Ecto neural progenitor cell (in vitro differentiated cells): ENCODE measurements at places on chromosomes 2 and 18.

- no peak for DNase-seq
Observed at GRCh38 chr2:68753318-68753717, 18.7 kb downstream of the ARHGAP25 start.

- no peak for DNase-seq
Observed at GRCh38 chr2:118050386-118050785, 36.5 kb upstream of the CCDC93 start.

DNA sequence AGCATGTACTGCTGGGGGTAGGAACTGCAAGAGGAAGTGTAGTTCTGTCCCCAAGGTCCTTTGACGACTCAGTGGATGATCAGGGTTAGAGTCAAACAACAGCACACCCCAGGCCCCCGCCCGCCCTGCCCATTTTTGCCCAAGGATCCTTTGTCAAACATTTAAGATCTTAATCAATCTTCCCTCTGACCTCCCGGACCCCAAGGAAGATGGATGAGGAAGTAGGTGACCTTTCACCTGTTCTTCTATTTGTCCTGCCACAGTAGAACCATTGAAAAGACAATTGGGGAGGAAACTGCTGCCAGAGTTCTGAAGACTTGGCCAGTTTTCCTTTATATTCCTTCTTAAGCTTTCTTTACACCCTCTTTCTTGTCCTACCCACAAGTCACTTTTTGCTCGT, 12.1 kb downstream of the EPHA4 start:
- DNase-seq, result no peak

DNA sequence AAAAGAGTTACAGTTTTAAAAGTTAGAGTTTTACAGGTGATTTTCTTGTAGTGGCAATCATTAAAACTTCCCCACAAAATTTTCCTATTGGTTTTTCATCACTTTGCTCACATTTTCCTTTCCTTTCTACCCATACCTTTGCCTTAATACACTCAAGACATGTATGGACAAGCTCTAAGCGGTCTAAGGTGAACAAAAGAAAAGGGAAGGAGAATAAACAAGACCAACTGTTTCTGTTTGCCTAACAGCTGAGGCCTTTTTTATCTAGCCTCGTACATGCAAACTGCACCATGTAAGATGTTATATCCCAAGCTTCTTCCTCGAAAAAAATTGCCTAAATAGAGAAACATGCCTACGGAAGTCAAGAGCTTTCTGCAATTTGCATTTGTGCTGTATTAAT, 33.9 kb upstream of the TBC1D8 start:
- DNase-seq, result no peak

DNA sequence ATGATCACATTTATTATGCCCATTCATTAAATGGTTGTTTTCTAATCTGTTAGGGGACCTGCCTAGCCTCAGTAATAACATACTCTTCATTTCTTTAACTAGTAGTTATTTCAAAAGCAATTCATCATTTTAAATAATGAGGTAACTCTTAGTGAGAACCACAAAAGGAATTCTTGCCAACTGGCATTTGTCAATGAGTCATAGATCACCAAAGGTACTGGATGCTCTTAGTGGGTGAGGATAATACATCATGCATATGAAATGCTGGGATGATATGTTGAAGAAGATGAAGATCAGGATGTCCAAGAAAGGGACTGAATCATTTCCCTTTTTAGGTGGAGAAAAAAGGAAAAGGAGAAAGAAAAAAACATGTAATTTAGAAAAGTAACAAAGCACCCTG, 826.2 kb upstream of the DDX18 start:
- DNase-seq, result no peak

DNA sequence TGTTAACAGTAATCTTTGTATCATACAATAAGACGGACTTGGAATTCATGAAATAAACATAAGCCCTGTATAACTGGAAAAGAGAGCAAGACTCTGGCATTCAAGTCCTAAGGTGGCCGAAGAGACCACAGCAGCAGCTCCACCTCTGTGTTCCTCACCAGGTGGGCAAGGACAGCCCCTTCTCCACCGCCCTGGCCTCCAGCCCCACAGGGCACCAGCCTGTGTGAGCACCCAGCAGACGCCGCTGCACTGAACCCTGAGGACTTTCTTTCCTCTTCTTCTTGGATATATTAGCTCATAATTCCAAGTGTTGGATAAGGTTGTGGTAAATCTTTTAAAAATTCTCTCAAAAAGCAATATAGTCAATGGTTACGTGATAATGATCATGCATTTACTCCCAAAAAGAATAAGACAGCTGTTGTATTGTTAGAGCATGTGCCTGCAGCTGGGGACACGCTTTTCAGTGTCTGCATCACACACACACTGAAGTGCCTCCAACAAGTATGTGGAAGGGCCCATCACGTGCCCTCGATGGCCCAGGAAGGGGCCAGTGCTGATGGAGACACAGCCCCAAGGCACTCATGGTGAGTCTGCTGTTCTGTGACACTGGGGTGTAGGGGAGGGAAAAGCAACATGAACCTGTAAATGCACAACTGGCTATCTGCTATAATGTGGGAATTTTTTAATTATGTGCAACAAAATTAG, 26.8 kb downstream of the FAM178B start:
- DNase-seq, result no peak

GRCh38 chr2:110131166-110131565, 15.5 kb upstream of the MALL start:
- DNase-seq, result no peak

GRCh38 chr2:174641168-174641567, 43.6 kb upstream of the WIPF1 start:
- no peak for DNase-seq
